NAMALWA (cell line): ENCODE measurements at places on chromosomes 4 and X.

GRCh38 chrX:129606918-129607317 is 47.8 kb downstream of the APLN start:
- peak; percentile 64 for DNase-seq

DNA sequence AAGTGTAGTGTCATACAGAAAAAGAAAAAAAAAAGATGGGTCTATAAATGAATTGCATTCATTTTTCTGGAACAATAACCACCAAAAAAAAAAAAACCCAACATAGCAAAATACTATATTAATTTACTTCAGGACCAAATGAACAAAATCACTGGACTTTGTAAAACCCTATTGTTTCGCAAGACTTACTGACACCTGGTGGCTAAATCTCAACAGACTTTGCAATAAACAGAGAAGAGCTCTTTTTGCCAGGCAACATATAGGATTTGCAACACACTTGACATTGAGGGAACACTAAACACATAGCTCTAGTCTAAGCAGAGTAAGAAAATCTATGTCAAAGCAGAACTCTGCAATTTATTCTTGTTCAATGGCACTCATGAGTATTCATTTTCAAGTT is 990.2 kb downstream of the STPG2 start:
- peak; percentile 24 for DNase-seq

DNA sequence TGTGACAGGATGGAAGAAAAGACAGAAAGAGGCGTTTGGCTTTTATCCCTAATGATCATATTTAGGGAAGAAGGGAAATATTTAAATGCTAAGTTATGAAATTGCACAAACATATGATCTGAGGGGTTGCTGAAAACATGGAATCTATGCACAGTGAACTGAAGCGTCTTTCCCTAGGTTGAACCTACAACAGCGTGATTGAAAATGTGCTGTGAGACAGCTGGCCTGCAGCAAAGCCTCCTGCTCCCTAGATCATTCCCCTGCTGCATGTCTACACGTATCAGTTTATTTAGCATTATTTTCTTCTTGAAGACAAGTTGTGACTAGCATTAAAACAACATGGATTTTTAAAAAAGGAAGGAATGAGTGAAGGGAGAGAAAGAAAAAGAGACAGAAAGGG is 272.5 kb upstream of the TRAM1L1 start:
- no peak for DNase-seq

- DNase-seq: no peak
Observed at GRCh38 chr4:8651661-8652180, 59.2 kb downstream of the CPZ start.

DNA sequence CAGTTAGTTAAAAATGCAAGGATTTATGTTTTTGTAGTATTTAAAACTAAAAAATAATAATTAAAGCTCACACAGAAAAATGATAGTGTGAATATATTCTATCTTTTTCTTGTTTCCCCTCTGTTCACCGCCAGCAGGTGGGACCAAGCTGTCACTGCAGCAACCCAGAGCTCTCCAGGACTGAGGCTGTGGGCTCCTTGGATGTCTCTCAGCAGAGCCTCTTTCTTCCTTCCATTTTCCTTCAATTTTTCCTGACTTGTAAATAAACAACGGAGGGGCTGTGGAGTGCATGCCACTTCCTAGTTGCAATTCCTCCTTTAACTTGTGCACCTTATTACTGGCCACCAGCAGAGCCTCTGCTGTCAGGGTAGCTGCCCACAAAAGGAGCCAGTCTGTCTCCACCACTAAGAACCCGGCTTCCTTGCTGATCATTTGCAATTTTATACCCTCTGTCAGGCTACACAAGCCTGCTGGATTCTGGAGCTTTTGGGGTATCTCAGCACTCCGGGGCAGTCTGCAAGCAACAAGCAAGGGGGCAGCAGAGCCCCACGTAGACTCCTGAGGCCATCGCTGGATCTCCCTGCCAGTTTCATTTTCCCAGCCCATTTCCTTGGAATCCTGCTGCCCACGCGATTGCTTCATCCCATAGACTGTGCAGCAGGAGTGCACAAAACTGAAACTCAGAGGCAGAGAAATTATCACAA is 1467.4 kb downstream of the C4orf33 start:
- DNase-seq: no peak

DNA sequence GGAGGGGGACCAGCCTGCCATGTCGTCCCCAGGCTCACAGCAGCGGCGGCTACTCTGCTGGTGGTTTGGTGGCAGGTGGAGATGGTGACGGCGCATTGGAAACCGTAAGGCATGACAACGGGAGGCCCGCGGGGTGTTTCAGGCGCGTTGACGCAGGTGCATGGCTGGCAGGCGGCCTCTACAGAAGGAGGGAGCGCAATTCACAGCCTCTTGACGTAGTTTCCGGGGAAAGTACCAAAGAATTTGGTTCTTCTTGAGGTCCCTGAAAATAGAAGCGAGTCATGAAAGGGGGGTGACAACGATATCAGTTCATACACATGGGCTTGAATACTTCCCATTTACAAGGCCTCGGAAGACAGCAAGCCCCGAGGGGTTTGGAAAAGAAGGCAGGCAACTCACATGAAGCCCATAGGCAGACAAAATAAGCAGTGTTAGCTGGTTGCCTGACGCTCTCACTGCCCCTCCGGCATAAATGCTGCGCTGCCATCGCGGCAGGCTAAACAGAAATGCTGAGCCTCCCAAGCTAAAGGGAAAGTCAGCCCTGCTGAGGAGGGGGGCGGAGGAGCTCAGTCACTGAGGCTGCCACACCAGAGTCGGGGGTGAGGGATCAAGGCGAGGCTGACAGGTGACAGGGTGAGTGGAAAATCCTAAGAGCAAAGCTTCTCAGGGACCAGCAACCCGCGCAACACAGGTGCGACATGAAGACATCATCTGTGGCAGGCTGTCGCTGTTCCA is 52.3 kb upstream of the PDLIM3 start:
- no peak for DNase-seq

- DNase-seq: no peak
Observed at GRCh38 chr4:173924561-173924960, 358.9 kb downstream of the FBXO8 start.

DNA sequence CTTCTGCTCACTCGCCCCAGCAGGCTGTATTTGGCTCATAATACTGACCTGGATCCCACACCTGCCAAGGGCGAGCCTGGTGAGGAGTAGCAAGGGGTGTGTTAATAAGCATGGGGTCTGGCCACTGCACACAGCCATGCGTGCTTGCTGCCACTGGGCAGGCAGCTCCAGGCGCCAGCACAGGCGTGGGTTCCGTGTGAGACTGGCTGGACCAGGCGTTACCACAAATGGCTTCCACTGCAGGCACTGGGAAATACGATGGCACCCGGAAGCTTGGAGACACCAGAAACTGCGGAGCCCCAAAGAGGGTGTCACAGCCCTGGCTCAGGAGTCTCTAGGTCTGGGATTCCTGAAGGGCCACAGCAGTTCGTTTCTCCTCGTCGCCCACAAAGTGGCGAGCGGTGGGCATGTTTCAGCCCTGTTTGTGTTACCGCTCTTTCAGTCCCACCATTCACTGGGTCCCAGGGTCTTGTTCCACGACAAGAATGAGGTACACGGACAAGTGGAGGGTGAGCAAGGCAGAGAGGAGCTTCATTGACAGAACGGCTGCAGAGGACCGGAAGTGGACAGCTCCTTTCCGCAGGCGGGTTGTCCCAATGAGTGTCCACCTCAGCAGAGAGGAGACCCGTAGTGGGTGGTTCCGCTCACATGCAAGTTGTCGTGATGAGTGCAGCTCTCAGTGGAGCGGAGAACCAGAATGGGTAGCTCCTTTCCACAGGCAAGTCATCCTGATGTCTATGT is 428.9 kb downstream of the EPHA5 start:
- DNase-seq: no peak

DNA sequence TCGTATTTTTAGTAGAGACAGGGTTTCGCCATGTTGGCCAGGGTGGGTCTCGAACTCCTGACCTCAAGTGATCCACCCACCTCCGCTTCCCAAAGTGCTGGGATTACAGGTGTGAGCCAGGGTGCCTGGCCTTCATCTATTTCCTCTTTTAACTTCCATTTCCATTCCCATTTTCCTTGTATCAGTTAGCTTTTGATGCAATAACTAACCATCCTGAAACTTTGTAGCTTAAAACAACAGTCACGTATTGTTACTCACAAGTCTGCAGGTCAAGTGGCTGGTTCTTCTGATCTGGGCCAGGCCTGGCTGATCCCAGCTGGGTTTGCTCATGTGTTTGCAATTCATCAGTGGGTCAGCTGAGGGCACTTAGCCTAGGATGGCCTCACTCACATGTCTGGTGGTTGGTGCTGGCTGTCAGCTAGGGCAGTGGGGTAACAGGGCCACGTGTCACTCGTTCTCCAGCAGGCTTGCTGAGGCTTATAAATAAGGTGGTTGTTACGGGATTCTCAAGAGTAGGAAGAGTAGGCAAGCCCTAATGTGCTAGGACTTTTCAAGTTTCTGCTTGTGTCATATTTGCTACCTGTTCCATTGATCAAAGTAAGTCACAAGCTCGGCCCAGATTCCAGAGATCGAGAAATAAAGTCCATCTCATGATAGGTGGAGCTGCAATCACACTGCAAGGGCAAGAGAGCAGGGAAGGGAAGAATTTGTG is 88.2 kb downstream of the SOWAHB start:
- no peak for DNase-seq

DNA sequence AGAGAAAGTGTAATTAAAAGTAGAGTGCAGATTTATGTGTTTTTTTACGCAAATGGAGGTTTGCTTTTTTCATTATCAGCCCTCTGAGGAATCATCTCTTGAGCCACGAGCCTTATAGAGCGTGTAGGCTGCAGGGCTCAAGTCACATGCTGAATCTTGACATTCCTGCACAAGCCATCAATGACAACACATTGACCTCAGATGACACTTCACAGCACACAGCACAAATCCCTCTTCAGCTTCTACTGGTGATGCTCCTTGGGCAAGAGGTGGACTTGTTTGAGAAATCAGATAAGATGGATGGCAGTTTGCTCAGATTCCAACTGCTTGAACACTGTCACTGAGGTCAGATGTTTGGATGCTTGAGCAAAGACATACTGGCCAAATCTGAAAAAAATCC is 250.6 kb downstream of the SNCA start:
- DNase-seq: no peak

GRCh38 chr4:3458371-3458770 is 4.7 kb upstream of the DOK7 start:
- DNase-seq: no peak

- DNase-seq: no peak
Observed at GRCh38 chrX:29148511-29148910, 561.3 kb downstream of the IL1RAPL1 start.

DNA sequence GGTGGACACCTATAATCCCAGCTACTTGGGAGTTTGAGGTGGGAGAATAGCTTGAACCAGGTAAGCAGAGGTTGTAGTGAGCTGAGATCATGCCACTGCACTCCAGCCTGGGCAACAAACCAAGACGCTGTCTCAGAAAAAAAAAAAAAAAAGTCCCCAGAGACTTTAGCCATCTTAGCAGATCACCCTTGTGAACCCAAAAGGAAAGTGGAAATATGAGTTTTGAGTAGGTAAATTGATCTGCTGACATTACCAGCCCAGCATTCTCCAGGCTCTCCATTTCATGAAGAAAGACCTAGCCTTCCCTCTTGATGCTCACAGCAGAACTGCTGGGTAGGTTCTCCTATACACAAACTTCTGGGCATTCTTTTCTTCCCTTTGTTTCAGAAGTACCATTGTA is 24.5 kb upstream of the HNRNPD start:
- no peak for DNase-seq

DNA sequence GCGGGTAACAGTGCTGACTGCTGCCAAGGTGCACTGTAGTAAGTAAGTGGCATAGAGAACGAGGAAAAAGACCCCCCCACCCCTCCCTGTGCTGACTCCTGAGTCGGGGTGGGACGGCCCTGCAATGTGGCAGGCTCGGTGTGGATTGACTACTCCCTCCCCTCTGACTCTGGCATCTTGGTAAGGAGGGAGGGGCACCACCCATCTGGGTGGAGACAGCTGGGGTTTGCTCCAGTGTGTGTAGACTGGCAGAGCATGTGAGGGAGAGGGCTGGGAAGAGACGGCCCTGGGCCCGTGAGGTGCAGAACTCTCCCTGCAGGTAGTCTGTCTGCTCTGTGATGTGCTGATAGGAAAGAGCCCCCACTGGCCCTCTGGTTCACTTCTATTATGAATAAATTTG is 31.0 kb downstream of the NSG1 start:
- no peak for DNase-seq

DNA sequence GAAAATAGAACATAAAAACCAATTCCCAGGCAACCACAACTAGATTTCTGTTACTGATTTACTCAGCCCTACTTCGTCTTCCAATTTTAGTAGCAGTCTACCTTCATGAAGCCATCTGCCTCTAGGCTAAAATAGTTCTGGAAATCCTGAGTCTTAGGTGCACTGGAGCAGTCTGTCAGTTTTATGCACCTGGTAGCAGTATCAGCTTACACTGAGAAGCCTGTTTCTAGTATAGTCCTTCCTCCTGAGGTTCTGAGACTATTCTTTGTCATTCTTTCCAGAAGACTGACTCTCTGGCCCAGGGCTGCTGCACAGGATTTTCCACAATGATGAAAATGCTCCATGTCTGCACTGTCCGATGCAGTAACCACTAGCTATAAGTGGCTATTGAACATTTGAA is 16.9 kb upstream of the HPRT1 start:
- no peak for DNase-seq

DNA sequence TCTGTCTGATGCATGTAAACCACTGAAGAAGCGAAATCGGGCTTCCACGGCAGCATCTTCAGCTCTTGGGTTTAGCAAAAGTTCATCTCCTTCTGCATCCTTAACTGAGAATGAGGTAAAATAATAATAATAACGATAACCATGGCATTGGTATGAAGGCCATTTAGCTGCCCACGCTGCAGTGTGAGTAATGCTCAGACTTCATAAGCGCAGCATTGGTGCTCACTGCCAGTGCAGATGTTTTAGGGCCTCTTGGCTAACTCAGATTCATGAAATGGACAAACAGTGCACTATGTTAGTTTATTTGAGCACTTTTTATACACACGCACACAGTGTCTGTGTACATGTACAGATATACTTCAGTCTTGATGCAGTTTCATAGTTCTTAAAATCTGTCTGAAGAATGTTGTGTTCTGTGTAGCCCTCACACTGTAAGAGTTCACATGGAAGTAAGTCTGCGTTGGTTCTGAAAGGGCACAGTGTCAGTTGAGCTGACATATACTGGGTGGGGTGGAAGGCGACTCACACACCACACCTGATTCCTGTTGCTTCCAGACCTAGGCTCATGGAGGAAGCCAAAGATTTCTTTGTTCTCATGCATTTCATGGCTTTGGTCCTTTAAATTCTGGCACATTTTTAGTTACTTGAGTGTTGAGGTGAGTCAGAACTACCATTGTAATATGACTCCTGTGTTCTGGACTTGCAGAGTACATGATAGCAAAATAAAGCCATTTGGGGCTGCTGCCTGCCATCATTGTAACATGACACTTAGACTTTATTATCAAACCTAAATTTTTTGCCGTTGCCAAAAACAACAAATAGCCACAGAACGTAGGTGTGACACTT is 68.7 kb downstream of the NSD2 start:
- no peak for DNase-seq

GRCh38 chr4:98937986-98938720 is 9.2 kb upstream of the EIF4E start:
- no peak for DNase-seq

DNA sequence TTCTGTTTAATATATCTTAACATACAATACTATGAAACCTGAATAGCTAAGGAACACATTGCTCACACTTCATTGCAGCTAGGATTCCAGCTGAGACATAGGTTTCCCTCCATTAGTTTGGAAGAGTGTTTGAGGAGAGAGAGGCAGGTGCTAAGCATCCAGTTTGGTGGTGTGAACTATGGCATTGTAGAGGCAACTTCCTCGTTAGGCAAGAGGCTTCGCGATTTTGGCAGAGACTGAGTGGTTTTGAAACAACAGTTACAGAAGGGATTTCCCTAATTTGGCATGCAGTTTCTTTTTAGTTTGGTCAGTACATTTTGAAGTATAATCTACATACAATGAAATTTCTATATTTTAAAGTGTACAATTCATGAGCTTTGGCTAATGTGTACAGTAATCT is 117.1 kb upstream of the BMP3 start:
- peak; percentile 6 for DNase-seq
